ENCODE measurements at places on chromosomes 4 and X.

GRCh38 chrX:142040906-142041305, 137.2 kb downstream of the MAGEC1 start:
- ATAC-seq, result no peak

- no peak for ATAC-seq
Observed at GRCh38 chr4:124745985-124746801, 33.7 kb upstream of the ANKRD50 start.

DNA sequence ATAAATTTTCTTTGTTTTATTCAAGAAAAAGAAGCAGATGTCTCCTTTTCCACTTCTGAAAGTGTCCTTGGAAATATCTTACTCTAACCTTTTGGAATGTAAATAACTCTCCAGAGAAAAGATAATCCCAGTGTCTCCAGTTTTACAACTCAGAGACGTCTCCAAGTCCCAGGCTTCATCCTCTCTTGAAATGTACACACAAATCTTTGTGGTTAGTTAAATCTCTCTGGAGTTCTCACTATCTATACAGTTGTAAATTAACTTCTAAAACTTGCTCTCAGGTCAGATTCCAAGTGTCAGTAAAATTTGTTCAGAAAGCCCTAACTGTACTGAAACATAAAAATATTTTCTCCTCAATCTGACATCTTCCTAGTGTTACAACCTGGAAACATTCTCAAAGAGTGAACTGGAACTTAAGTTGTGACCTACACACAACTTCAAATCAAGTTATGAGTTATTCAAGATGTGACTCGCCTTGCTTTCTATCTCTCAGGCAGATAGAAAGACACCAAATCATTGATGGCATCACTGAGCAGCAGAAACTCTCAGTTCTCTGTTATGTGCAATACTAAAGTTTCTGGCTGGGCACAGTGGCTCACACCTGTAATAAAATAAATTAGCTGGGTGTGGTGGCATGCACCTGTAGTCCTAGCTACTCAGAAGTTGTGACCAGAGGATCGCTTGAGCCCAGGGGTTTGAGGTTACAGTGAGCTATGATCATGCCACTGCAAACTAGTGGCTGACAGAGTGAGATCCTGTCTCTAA, 284.2 kb downstream of the RCHY1 start:
- no peak for ATAC-seq

DNA sequence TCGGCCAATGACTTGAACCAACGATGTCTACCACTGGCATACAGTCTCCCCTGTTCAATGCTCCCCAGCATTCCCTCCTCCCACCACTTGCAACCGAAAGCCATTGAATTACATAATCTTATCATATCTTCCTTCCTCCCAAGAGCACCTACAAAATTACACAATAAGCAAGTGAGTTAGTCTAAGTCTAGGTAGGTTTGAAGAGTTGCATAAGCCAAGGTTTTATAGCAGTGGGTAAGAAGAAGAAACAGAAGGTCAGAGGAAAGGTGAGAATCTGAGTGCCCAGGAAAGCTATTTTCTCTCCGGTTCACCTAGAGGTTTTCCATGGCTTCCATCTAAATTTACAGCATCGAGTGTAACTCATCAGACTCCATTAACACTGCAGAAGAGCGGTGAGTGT, 40.3 kb downstream of the ATP8A1 start:
- no peak for ATAC-seq
